Esophagus squamous epithelium (tissue), 5 donors: ENCODE measurements at places on chromosomes 13 and 19.

DNA sequence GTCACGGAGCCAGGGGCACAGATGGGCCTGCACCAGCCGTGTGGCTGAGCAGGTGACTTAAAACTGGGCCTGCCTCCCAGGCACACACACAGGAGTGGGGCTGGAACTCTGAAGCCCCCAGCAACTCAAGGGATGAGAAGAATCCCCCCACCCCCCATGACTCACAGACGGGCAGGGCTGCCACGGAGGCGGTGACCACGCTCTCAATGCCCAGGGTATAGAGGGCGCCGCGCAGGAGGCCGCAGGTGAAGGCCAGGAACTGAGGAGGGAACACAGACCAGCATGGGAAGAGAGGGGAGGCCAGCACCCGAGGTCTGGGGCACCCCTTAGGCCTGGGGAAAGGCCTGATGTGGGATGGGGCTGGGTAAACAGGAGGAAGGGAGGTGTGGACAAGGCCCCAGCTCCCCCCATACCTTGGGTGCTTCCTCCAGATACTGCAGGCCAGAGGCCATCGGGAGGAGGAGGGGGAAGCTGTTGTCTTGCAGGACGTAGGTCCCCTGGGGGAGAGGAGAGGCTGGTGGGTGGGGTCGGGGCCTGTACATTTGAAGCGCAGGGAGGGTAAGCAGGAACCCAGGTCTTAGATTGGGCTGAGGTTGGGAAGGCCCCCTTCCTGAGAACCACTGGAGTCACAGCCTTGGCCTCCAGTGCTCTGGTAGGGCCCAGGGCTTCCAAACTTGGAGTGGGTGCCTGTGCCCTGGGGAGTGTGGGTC lies 3.1 kb upstream of the NKPD1 start:
- DNase-seq, result no peak

- no peak for DNase-seq
Measured at GRCh38 chr19:46068345-46069258, 27.8 kb upstream of the IGFL4 start.

GRCh38 chr13:30107121-30107520 lies 200.2 kb downstream of the KATNAL1 start:
- DNase-seq, result no peak

DNA sequence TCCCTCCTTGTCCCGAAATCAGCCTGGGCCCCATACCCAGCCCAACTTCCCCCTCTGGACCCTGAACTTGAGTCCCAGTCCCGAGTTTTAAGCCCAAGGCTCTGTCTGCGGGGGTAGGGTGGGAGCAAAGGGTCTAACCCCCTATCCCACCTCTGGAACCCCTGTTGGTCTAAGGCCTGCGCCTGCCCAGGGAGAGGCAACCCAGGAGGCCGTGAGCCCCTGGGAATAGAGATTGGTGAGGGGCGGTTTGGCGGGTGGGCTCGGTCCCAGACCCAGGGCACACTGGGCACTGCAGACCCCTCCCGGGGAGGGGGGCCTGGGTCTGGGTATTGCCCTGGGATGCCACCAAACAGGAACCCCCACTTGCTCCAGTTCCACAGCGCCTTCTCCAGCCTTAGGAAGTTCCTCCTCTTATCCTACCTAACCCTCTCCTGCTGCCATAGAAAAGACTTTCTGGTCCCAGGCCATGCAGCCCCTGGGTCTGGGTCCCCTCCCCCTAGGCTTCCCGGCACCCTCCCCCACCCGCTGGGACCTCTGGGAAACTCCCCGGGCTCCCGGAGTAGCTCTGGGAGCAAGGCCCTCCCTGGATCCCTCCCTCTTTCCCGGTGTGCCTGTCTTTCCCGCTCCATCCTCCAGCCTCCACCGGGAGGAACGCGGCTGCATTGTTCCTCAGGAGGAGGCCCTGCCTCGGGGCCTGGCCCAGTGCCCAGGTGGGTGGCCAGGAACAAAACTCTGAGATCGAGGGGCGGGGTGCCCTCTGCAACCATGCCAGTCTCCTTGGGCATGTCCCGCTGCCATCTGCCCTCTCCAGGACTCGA lies 33.6 kb upstream of the NANOS3 start:
- DNase-seq, result no peak

- DNase-seq, result no peak
Measured at GRCh38 chr13:93765062-93765461, 538.5 kb downstream of the GPC6 start.

DNA sequence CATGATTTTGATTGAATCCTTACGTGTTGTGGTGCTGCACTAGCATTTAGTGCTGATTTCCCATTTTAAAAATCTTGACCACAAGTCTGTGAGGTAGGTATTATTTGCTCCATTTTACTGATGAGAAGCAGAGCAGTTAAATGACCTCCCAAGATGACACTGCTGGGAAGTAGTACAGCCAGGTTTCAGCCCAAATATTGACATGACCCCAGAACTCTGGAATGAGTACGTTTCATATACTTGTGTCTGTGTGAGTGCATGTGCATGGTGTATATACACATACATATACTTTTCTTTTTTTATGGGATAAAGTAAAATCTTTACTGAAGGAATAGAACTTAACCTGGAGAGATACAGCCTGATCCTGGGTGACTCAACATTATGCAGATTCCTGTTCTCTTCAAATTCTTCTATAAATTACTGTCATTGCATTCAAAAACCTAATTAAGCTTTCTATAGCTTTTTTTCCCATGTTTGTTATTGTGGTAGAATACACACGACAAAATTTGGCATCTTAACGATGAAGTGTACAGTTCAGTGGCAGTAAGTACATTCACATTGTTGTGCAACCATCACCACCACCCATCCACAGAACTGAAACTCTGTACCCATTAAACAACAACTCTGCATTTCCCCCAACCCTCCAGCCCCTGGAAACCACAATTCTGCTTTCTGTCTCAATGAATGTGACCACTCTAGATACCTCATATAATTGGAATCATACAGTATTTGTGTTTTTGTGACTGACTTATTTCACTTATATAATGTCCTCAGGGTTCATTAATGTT lies 311.9 kb downstream of the MTUS2 start:
- no peak for DNase-seq

- no peak for DNase-seq
Measured at GRCh38 chr19:45070861-45071544, 5.3 kb downstream of the ZNF296 start.

- no peak for DNase-seq
Measured at GRCh38 chr13:113805431-113806103, 46.5 kb downstream of the TMEM255B start.

DNA sequence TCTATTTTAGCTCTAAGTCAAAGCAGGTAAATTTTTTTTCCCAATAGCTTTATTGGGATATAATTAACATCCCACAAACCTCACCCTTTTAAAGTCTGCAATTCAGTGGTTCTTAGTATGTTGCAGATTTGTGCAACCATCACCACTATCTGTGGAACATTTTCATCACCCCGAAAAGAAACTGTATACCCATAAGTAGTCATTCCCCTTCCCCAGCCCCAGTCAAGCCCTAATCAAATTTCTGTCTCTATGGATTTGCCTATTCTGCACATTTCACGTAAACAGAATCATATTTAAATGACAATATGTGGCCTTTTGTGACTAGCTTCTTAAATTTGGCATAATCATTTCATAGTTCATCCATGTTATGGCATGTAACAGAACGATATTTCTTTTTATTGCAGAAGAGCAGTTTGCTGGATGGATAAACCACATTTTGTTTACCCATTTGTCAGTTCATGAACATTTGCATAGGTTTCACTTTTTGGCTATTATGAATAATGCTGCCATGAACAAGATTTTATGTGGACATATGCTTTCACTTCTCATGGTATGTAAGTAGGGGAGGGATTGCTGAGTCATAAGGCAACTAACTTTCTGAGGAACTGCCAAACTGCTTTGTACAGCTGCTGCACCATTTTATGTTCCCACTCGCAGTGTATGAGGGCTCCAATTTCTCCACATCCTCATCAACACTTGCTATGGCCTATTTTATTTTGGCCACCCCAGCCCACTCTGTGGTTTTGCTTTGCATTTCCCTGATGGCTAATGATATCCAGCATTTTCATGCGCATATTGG lies 10.9 kb downstream of the SLC46A3 start:
- no peak for DNase-seq

GRCh38 chr19:14916848-14917247 lies 24.4 kb upstream of the OR7C2 start:
- no peak for DNase-seq

DNA sequence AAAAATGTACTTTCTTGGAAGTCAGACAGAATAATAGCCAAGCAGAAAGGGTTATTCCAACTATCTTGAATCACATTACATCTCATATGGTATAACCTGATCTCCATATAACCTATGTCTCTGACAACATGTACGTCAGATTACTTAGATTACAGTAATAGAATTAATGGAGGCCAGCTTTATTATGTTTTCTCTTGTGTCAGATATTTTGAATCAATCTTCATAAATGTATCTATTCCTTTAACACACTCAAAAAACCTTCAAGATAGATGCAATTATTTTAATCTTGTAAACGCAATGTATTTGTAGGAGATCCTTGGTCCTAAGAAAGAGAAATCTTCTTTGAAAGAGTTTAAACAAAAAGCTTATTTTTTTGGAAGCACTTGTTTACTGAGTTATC lies 188.4 kb upstream of the KLF12 start:
- no peak for DNase-seq

DNA sequence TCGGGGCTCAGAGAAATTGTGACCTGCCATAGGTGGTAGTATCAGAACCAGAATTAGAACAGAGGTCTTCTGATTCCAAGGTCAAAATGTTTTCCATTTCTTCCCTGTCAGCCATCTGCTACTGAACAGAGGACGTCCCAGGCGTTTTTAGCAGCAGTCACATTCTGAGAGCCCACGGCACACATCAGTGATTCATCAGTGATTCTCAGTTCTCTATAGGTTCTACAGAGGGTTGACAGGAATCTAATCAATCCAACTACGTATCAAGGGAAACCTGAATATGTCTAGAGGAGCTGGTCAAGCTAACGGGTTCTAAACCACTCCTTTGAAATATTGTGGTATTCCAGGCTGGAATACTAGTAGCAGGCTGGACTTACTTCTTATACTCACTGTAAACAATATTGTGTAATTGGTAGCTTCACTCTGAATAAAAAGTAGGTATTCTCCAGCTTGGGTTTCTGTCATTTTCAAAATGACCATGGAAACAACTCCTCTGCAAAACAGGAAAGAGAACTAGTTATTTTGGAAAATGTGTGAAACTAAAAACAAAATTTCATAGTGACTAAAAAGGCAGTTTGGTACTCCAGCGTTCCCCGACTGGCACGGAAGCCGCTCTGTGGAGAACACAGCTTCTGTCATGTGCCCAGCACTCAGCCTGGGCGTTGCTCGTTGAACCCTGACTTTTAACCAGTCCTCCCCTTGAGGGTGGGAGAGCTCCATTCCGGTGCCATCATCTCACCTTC lies 43.2 kb downstream of the FLT3 start:
- no peak for DNase-seq

- no peak for DNase-seq
Measured at GRCh38 chr13:111908981-111909380, 158.0 kb upstream of the SOX1 start.

- DNase-seq, result no peak
Measured at GRCh38 chr13:44224450-44225149, 149.0 kb upstream of the SERP2 start.

DNA sequence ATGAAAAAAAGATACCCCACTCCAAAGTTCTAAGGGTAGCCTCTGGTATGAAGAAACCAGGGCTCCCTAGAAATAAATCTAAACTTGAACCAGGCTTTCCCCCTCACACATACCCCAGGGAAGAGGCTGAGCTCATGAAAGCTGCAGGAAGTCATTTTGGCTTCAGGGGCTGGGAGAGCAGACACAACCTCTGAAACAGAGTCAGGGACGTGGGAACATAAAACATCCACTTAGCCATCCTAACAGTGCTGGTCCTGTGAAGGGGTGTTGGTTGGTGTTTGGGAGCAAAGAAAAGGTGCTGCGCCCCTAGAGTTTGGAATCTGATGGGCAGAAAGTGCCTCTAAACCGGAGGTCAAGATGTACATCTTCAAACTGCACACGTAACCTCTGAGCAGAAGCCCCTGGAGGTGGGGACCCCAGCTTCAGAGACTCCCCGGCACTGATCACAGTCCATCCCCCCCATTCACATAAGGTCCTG lies 15.8 kb downstream of the RAB3D start:
- no peak for DNase-seq

- DNase-seq, result no peak
Measured at GRCh38 chr13:30926781-30927180, 5.7 kb upstream of the TEX26 start.
